Activated T-cell treated with anti-CD3 and anti-CD28 coated beads, Interleukin-2, amount 50 U/mL, for 48 hours (primary cell): ENCODE measurements at places on chromosomes 12 and 14.

- DNase-seq: no peak
Observed at GRCh38 chr12:42486407-42486806, 103.1 kb downstream of the PRICKLE1 start.

DNA sequence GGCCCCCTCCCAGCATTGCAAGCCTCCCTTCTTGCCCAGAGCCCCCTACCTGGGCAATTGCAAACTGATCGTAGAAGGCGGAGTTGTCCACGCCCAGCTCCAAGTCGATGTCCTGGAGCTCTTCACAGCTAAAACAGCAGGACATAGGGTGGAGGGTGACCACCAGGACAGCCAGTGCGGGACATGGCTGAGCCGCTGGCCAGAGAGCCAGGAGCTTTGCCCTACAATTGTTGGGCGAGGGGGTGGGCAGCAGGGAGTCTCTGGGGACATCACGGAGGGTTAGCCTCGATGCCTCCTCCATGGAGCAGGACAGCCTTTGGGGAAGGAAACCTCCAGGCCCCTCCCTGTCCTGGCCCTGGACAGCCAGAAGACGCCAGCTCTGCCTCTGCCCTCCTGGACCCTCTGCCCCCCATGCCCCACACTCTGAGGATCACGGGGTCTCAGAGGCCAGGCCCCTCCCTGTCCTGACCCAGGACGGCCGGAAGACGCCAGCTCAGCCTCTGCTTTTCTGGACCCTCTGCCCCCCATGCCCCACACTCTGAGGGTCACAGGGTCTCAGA, 9.4 kb downstream of the TMEM179 start:
- no peak for DNase-seq

DNA sequence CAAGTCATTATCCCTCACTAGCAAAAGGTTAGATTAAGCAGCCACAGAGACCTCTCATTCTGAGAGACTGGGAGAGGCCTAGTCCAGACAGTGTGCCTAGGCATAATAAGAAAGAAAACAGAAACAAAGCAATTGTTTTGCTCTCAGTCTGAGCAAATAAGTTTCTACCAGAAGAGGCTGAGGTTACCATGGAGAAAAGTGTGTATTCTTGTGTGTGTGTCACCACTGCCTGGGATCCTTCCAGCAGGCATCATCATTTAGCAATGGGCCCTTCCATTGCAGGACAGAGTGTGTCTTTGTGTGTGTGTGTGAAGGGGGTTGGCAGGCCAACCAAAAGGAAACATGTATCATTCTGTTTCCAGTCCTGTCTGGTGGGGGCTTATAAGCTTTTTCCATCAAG, 3.7 kb downstream of the EFS start:
- DNase-seq: no peak

DNA sequence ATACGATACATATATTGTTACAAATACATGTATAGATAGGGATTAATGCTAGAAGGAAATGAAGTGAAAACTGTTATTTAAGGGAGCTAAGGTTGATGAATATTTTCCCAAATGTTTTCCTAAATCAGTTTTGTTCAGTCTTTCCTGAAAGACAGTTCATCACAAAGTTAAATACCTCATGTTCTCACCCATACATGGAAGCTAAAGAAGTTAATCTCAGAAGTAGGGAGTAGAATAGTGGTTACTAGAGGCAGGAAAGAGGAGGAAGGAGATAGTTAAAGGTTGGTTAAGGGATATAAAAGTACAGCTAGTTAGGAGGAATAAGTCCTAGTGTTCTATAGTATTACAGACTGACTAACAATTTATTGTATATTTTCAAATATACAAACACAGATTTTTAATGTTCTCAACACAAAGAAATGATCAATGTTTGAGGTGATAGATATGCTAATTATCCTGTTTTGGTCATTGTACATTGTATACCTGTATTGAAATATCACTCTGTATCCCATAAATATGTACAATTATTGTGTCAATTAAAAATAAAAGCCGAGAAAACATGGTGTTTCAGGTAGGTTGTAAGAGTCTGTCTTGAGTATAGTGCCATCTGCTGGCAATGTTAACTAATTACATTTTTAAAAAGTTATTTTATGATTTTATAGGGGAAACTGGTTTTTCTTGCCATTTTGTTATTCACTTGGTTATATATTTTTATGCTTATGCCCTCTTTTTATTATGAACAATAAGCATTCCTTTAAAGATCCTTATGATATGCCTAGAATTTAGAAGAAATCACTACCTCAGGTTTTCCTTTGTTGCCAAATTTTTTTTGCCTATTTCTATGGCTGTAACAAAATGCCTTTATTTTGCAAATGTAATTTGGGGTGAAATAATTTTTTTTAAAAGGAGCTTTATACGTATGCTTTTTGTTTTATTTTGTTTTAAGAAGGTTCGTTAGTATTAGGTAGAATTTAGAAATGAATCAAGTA, 26.9 kb downstream of the ZDHHC17 start:
- no peak for DNase-seq

DNA sequence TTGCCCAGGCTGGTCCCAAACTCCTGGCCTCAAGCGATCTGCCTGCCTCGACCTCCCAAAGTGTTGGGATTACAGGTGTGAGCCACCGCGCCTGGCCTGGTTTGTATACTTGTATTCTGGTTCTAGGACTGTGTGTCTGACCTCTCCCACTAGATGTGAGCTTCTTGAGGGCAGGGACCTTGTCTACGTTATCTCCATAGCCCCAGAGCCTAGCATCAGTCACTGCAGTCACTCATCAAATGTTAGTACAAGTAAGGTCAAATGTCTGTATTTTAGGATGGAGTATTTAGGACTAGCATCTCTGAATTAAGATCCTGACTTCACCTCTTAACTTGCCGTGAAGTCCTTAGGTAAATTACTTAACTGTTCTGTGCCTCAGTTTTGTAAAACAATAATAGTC, 2.9 kb downstream of the RILPL2 start:
- no peak for DNase-seq

DNA sequence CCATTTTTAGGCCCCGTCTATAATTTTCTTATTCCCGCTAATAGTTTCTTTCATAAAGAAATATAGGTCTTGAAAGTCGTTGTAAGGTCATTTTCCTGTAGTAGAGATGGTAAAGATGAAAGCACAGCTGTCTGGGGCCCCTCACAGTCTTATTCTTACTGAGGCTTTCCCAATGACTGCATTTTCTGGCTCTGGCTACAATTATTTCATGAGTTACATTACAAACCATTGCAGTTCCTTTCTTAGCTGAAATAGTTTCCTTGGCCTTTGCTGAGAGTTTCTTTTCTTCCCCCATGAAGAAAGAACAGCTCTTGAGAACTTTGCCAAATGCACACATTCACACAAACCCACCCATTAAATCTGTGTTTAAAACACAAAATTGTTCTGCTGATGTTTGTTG, 113.0 kb downstream of the DYRK2 start:
- DNase-seq: no peak

DNA sequence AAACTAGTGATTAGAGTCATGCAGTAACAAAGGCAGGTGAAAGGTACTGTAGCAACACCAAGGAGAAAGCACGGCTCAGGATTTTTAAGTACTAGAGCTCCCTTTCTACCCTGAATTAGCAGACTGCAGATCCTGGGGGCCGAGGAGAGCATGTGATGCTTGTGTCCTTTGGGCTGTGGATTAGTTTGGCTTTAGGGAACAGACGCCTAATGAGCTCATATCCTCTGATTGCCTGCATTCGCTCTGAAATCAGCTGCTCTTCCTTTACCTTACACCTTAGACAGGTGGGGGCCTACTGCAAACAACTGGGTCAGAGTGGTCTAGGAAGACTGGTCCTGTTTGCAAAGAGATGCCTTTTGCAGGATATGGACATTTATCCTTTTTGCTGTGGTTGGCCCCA, 2.2 kb downstream of the PIP4K2C start:
- DNase-seq: no peak

GRCh38 chr12:128578045-128578444, 245.7 kb downstream of the SLC15A4 start:
- no peak for DNase-seq

- peak; percentile 83 for DNase-seq
Observed at GRCh38 chr12:121811434-121812319, 7.9 kb downstream of the SETD1B start.

GRCh38 chr12:120118321-120119061, 1.9 kb upstream of the RAB35 start:
- no peak for DNase-seq

GRCh38 chr14:74710480-74710879, 2.4 kb downstream of the AREL1 start:
- no peak for DNase-seq

- no peak for DNase-seq
Observed at GRCh38 chr14:95185767-95186392, 28.6 kb upstream of the DICER1 start.

- no peak for DNase-seq
Observed at GRCh38 chr14:37869633-37870032, 274.2 kb downstream of the TTC6 start.

DNA sequence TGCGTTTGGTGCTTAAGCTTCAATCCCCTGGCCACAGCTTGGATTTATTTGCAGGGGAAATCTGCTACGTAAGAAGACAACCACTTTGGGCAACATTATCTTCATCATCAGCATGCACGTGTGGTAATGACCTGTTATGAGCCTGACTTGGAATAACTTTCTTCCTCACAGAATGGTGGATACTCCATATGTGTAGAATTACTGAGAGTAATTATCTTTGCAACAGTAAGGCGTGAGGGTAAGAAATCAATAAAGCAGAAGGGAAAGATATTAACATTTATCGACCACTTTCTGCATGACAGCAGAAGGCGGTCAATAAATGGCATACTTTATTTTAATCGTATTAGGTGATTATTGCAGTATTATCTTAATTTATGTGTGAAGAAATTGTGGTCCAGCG, 152.7 kb downstream of the RGS6 start:
- DNase-seq: no peak

- DNase-seq: no peak
Observed at GRCh38 chr14:60348211-60348610, 99.2 kb downstream of the PPM1A start.

- no peak for DNase-seq
Observed at GRCh38 chr12:43009846-43010240, 420.3 kb upstream of the PRICKLE1 start.

GRCh38 chr12:108666401-108666881, 32.7 kb upstream of the SELPLG start:
- DNase-seq: no peak

DNA sequence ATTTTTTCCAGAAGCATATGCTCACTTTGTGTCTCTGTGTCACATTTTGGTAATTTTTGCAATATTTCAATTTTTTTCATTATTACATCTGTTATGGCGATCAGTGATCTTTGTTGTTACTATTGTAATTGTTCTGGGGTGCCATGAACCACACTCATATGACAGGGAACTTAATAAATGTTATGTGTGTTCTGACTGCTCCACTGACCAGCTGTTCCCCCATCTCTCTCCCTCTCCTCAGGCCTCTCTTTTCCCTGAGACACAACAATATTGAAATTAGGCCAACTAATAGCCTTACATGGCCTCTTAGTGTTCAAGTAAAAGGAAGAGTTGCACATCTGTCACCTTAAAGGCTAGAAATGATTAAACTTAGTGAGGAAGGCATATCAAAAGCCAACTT, 46.0 kb downstream of the SCN8A start:
- DNase-seq: no peak

GRCh38 chr14:91048676-91049075, 11.8 kb downstream of the RPS6KA5 start:
- no peak for DNase-seq

GRCh38 chr12:3604748-3605586, 114.0 kb downstream of the PRMT8 start:
- no peak for DNase-seq

DNA sequence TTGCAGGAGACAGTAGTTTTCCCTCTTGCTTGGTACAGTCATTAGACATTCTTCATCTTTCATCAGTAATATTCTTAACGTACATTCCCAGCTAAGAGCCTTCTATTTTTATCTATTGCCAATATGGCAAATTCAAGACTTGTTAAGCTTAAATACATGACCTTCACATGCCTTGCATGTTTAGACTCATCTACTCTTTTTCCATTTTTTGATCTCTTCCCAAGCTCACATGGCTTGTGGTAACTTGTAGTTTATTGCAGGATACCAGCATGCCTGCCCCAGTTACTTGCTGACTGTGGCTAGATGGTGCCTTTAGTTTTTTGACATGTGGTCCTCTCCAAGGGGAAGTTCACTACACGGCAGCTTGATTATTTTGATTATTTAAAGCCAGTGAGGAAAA, 729.0 kb downstream of the SLC6A15 start:
- no peak for DNase-seq

- no peak for DNase-seq
Observed at GRCh38 chr14:88765130-88765529, 27.6 kb downstream of the EML5 start.

DNA sequence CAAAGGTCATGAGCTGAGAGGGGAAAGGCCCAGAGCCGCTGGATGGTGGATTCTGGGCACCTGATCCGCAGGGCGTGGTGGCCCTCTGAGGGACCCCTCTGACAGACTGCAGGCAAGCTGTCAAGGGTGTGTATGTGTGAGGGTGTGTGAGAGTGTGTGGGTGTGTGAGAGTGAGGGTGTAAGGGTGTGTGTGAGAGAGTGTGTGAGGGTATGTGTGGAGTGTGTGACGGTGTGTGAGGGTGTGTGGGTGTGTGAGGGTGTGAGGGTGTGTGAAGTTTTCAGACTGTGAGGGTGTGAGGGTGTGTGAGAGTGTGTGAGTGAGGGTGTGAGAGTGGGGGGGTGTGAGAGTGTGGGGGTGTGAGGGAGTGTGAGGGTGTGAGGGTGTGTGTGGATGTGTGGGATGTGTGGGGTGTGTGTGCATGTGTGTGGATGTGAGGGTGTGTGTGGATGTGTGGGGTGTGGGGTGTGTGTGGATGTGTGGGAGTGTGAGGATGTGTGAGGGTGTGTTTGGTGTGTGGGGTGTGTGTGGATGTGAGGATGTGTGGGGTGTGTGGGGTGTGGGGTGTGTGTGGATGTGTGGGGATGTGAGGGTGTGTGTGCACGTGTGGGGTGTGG, 156.7 kb downstream of the TMEM121 start:
- DNase-seq: no peak
